Uterus (tissue), 4 donors: ENCODE measurements at places on chromosomes 7 and 10.

DNA sequence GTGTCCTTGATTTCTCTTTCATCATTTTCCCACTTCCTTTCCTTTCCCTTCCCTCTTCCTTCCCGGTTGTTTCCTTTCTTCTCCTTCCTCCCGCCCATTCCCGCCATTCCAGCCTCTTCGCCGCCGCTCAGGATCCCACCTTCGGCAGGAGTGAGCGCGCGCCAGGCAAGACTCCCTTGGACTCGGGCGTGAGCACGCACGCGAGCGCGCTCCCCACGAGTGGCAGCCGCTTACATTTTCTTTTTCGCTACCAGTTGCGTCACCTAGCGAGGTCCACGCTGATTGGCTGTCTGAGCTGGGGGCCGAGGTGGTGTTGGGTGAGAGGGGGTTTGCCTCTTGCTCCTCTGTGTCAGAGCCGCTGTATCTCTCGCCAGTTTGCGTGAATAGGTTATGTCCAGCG is 11.8 kb downstream of the ZAN start:
- H3K27me3 ChIP-seq: no peaks in the 10 kb centered on the region
- H3K4me3 ChIP-seq: peak overlapping the region; percentile 17
- no peak overlapping the region for H3K27ac ChIP-seq
- DNase-seq: peak; percentile 67

DNA sequence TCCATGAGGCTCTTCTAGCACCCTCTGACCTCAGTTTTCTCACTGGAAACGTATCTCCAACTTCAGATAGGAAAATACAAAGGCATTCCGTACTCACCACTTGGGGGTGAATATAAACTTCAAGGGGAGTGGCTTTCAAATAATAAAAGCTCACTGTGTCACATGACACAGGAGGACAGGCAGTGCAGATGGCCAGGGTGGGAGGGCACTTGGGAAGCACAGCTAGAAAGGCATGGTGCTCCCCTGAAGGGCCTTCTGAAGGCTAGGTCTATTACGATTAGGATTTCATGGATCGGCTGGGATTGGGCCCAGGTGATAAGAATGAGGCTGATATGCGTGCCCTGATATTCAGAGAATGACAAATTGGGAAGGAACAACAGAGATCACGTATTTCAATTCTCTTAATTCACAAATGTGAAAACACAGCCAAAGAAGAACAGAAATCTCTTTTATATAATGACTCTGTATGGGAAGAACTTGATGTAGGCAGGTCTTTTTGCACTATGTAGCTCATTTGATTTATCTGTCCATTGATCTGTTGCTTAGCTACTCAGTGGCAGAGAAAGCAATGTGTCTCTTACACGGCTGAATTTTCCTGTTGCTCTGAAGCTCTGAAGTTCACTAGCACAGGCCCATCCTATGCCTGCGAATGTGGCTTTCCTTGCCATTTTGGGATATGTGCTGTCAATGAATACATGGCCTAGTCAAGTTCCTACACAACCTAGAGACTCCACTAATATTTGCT is 83.0 kb downstream of the BEND7 start:
- H3K4me3 ChIP-seq: no peak overlapping the region
- no peaks in the 10 kb centered on the region for H3K36me3 ChIP-seq
- no peak for DNase-seq
- no peak overlapping the region for H3K27ac ChIP-seq

DNA sequence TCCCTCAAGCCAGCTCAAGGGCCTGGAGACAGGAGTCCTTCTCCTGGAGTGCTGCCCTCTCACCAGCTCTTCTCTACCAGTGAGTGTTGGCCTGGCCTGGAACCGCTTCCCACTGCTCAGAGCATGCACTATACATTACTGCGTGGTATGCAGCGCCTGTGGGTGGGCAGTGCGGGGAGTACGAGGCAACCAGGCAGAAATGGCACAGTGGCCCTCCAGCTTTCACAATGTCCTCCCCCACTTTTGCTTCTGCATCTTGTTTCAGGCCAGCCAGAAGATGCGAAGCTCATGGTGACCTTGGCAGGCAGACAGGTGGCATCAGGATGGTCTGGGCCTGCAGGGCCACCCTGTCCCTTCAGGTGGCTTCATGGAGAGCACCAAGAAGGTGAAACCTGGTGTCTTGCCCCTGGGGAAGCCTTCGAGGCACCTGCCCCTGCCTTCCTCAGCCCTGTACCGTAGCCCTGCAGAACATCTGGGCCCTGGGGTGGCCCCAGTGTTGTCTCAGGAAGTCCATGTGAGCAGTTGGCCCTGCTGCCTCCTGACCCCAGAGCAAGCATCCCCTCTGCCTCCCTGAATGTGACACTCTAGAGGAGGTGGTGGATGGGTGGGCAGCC is 35.8 kb downstream of the RASGEF1A start:
- H3K4me1 ChIP-seq: no peaks in the 10 kb centered on the region
- DNase-seq: peak; percentile 5
- H3K4me3 ChIP-seq: no peak overlapping the region
- no peaks in the 10 kb centered on the region for H3K27me3 ChIP-seq

DNA sequence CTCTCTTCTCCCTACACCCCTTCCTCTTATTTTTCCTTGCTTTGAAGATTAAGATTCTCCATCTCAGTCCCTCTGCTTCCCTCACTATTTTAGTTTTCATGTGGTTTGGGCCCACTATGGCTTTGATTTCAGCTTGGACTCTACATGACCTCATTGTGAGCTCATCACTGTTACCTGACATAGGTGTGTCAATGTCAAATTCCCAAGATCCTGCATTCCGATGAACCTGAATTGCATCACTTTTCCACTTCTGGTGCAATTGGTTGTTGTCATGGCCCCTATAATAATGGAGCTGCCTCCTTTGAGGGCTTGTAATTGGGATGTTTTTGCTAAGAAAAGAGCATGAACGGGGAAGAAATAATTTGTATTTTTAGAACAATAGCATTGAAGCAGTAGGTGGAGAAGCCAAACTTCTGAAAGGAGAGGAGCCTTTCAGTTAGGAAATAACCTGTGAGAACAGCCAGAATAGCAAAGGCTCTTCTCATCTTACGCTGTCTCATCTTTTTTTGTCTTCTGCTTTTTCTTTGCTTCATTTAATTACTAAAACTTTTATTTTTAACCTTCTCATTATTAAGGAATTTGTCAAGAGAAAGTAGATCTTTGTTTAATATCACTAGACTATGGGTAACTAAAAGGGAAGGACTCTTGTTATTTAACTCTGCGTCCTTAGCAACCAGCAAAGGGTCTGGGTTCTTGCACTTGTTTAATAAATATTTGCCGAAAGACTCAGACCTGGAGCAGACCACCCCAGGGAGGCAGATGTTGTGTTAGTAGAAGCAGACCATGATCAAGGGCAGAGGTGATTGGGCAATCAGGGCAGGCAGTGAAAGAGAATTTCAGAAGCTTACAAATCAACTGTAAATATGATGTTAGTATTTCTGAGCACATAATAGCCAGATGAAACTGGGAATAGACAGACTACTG is 95.4 kb downstream of the TES start:
- no peaks in the 10 kb centered on the region for H3K27me3 ChIP-seq
- no peaks in the 10 kb centered on the region for H3K4me1 ChIP-seq
- no peak overlapping the region for H3K4me3 ChIP-seq
- DNase-seq: no peak

DNA sequence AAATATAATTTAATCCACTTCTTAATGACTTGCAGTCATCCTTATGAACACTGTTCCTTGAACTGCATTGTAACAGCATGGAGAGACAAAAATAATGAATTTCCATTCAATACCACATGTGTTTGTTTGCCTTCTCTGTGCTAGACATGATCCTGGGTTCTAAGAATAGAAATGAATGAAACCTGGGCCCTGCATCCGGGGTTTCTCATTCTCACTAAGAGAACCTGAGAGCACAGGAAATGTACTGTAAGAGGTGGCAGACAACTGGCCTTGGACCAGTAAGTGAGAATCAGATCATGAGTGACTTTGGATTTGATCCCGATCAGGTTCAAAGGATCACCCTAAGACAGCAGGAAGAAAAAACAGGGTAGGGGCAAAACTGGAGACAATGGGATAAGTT is 37.2 kb upstream of the CUL1 start:
- DNase-seq: no peak
- H3K36me3 ChIP-seq: no peaks in the 10 kb centered on the region
- no peak overlapping the region for H3K4me3 ChIP-seq
- H3K4me1 ChIP-seq: no peaks in the 10 kb centered on the region
- H3K27ac ChIP-seq: no peak overlapping the region

GRCh38 chr7:126079151-126079550 is 1149.5 kb upstream of the POT1 start:
- DNase-seq: no peak
- no peaks in the 10 kb centered on the region for H3K4me1 ChIP-seq
- no peaks in the 10 kb centered on the region for H3K36me3 ChIP-seq
- H3K27me3 ChIP-seq: no peaks in the 10 kb centered on the region
- H3K27ac ChIP-seq: no peak overlapping the region

DNA sequence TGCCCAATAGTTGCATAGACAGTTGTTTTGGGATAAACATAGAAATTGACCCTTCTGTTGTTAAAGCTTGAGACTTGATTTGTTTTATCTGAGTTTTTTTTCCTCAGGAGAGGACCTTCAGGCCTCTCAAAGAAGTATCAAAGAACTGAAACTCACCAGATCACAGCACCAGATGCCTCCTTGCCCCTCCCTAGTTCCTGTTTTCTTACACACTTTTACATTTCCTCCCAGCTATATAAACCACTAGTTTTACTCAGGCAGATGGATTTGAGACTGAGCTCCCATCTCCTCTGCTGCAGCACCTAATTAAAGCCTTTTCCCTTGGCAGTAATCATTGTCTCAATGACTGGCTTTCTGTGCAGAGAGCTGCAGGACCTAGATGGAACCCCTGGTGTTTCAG is 150.6 kb upstream of the NRG3 start:
- no peak overlapping the region for H3K27ac ChIP-seq
- no peaks in the 10 kb centered on the region for H3K27me3 ChIP-seq
- H3K4me3 ChIP-seq: no peak overlapping the region
- no peaks in the 10 kb centered on the region for H3K36me3 ChIP-seq

DNA sequence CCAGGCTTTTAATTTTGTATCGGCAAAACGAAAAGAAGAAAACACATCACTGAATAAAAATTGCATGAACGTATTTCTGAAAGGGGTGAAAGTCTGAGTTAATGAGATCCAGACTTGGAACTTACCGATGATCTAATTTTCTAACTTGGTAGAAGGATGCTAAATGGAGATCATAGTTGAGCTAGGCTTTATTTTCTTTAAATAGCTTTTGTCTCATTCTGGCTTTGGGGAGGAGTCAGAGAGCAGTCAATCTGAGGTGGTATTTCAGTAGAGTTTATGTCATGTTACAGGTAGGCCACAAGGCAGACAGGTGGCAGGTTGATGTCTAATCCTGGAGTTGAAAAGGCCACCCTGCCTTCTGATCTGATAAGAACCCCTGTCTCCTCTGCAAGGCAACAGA is 161.9 kb downstream of the KIAA1217 start:
- H3K4me1 ChIP-seq: no peaks in the 10 kb centered on the region
- no peak overlapping the region for H3K4me3 ChIP-seq
- no peaks in the 10 kb centered on the region for H3K36me3 ChIP-seq
- no peak for DNase-seq
- H3K27ac ChIP-seq: no peak overlapping the region

DNA sequence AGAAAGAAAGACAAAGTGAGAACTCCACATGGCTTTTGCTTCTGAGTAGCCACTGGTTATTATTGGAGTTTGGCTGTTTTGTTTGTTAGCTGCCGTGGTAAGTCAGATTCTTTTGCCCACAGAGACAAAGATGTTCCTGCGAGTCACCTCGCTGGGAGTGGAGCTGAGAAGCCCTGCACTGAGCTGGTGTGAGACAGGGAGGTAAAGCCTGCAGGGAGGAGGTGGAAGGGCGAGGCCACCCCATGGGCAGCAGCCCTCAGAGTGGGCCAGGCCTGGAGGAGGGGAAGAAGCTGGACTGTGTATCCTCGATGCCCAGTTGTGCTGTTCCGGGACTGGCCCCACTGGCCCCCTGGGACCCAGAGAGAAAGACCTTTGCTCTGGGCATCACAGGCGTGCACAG is 14.3 kb upstream of the NOM1 start:
- no peaks in the 10 kb centered on the region for H3K4me1 ChIP-seq
- no peak overlapping the region for H3K4me3 ChIP-seq
- no peak for DNase-seq

- no peaks in the 10 kb centered on the region for H3K36me3 ChIP-seq
- H3K27ac ChIP-seq: peak overlapping the region; percentile 99
- H3K4me1 ChIP-seq: peaks cover 11% of the 10 kb centered on the region
These were observed 81.0 kb downstream of the CCNY start for GRCh38 chr10:35417313-35417625.

GRCh38 chr10:131571865-131572264 is 260.3 kb upstream of the TCERG1L start:
- no peaks in the 10 kb centered on the region for H3K4me1 ChIP-seq
- H3K27ac ChIP-seq: no peak overlapping the region
- H3K4me3 ChIP-seq: no peak overlapping the region
- H3K36me3 ChIP-seq: no peaks in the 10 kb centered on the region

DNA sequence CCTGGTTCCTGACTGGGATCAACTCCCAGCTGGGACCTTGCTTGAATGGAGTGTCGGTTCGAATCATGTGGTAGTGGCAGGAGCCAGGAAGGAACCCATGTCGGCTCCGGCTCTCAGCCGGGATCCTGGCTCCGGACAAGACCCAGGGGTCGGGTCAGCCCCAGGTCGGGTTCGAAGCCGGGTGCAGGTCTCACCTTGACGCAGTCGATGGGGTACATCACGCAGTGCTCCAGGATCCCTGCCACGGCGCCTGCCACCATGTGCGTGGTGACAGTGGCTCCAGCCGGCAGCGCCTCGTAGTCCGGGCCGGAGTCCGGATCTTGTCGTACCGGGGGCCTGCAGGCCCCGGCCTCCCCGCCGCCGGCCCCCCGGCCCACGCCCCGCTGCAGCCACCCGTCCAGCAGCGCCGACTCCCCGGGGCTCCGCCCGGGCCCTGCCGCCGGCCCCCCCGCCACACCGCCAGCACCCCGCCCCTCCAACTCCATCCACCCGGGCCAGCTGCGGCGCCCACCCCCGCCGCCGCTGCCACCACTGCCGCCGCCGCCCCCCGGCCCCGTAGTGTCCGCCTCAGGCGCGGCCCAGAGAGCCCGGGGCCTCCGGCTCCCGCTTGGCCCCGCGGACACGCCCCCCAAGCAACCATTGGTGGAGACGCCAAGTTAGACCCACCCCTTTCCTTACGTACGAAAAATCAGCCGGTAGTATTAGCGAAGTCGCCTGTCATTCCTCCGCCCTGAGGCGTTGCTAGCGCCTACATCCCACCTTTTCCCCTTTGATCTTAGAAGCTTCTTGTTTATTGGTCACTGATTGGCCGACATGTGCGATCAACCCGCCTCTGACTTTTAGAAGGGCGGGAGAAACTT is at the start of gene SLC25A28:
Gene SLC25A28, minus strand, starts transcription at position 589 of the 860 bp plus-strand sequence. Its CDS starts 104 bp downstream, at position 485.
- peaks cover 22% of the 10 kb centered on the region for H3K4me1 ChIP-seq
- peak within 1 kb of the TSS; percentile 98 for H3K27ac ChIP-seq
- DNase-seq: peak; percentile 93
- H3K27me3 ChIP-seq: no peaks in the 10 kb centered on the region
